Activated CD8-positive, alpha-beta memory T cell treated with anti-CD3 and anti-CD28 coated beads, Interleukin-2, amount 10 ng/mL, durations not matched to agents 7 days and 5 days (primary cell): ENCODE measurements at places on chromosomes 3 and 15.

DNA sequence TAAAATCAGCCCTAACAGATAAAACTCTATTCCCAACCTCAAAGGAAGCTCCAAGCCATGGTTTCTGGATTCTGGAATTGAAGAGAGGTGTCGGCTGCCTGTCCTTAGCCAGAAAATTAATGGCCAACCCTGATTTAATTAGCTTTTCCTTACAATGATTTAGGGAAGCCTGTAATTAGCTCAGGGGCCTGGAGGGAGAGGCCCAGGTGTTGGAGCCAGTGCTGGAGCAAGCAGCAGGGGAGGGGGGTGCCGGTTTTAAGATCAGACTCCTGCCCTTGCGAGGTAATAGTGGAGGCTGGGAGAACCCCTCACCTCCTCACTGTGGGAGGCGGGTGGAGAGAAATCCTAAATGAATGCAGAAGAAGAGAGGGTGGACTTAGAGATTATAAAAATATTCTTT is 14.7 kb upstream of the ATP2B2 start:
- H3K27me3 ChIP-seq: peaks cover 46% of the 10 kb centered on the region
- H3K36me3 ChIP-seq: no peaks in the 10 kb centered on the region
- H3K27ac ChIP-seq: no peak overlapping the region
- no peak for DNase-seq
- H3K4me1 ChIP-seq: no peaks in the 10 kb centered on the region
- H3K4me3 ChIP-seq: no peak overlapping the region

- no peak overlapping the region for H3K4me3 ChIP-seq
- H3K27me3 ChIP-seq: no peaks in the 10 kb centered on the region
- no peak overlapping the region for H3K27ac ChIP-seq
- H3K4me1 ChIP-seq: peaks cover 9% of the 10 kb centered on the region
Observed at GRCh38 chr3:19885468-19885867, 48.5 kb downstream of the EFHB start.

GRCh38 chr15:40065166-40065565 is 26.2 kb upstream of the SRP14 start:
- H3K27me3 ChIP-seq: no peaks in the 10 kb centered on the region
- H3K36me3 ChIP-seq: peaks cover 5% of the 10 kb centered on the region
- H3K27ac ChIP-seq: no peak overlapping the region
- H3K4me3 ChIP-seq: no peak overlapping the region
- peaks cover 15% of the 10 kb centered on the region for H3K4me1 ChIP-seq
- no peak for DNase-seq

DNA sequence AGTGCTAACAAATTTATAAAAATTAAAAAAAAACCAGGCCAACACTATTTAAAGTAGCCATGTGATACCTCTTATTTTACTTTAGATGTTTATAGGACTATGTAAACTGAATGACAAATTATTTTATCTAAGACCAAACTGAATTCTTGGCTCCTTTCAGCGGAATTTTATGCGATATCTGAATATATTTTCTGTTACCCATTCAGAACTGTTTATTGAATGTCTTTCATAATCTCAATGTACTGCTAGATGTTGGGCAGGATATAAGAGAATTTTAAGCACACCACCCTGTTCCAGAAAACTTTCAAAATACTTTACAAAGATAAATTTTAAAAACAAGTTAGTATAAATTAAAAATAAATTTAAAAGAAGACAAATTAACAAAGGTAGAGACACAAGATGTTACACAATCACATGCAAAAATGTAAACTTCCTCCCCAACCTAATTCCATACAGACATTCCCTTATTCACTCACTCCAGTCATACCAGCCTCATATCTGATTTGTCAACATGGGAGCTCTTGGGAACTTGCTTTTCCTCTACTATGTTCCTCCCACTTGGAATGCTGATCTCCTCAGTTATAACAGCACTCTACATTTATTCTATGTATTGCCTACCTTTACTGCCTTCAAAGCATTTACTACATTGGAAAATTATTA is 154.6 kb upstream of the MBNL1 start:
- no peak overlapping the region for H3K4me3 ChIP-seq
- H3K27ac ChIP-seq: no peak overlapping the region
- H3K36me3 ChIP-seq: peaks cover 5% of the 10 kb centered on the region

GRCh38 chr3:36075491-36075890 is 304.8 kb upstream of the STAC start:
- DNase-seq: no peak
- H3K27me3 ChIP-seq: no peaks in the 10 kb centered on the region
- no peak overlapping the region for H3K27ac ChIP-seq

- H3K27me3 ChIP-seq: no peaks in the 10 kb centered on the region
- H3K4me3 ChIP-seq: peak overlapping the region; percentile 95
- peaks cover 37% of the 10 kb centered on the region for H3K4me1 ChIP-seq
- H3K27ac ChIP-seq: peak overlapping the region; percentile 100
Observed at GRCh38 chr3:33442190-33442589, 2.0 kb upstream of the UBP1 start.

DNA sequence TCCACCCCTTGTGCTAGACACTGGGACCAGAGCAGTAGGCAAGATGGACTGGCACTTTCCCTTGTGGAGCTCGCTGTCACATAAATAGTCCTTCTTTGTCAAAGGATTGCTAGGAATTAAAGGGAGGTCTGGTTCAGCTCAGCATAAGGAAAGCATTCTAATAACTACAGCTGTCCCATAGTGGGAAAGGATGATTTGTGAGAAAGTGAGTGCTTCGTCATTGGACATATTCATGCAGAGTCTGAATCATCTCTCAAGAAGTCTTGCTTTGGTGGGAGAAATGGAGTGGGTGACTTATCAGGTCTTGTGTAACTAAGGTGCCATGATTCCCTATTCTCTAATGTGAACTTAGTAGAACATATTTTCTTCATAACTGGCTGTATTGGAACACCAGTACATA is 14.7 kb downstream of the PPARG start:
- peaks cover under 1% of the 10 kb centered on the region for H3K4me1 ChIP-seq
- DNase-seq: no peak
- no peak overlapping the region for H3K27ac ChIP-seq
- no peak overlapping the region for H3K4me3 ChIP-seq

DNA sequence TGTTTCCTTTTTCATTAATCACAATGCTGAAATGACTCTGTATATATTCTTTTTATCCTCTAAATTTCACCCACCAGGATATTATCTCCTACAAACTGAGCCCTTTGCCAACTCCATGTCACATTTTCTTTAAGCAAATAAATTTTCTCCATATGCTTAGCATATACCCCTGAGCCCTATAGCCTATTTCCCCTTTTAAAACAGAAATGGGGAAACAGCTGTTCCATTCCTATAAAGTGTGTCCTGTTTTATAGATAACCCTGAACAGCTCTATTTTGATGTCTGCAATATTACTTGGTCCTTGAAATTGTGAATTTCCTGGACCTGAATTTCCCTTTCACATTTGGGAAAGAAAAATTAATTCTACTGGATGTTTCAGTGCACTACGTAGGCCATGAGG is 15.6 kb upstream of the FILIP1L start:
- H3K27me3 ChIP-seq: no peaks in the 10 kb centered on the region
- H3K4me1 ChIP-seq: peaks cover 7% of the 10 kb centered on the region
- no peak for DNase-seq
- H3K4me3 ChIP-seq: no peak overlapping the region
- no peak overlapping the region for H3K27ac ChIP-seq
- peaks cover 7% of the 10 kb centered on the region for H3K36me3 ChIP-seq

GRCh38 chr15:94412979-94413746 is 181.8 kb downstream of the MCTP2 start:
- H3K27ac ChIP-seq: no peak overlapping the region
- no peak for DNase-seq
- peaks cover 2% of the 10 kb centered on the region for H3K4me1 ChIP-seq
- no peak overlapping the region for H3K4me3 ChIP-seq
- peaks cover 23% of the 10 kb centered on the region for H3K36me3 ChIP-seq
- H3K27me3 ChIP-seq: no peaks in the 10 kb centered on the region

GRCh38 chr3:86937306-86937791 is 53.6 kb downstream of the VGLL3 start:
- H3K4me3 ChIP-seq: no peak overlapping the region
- H3K27ac ChIP-seq: no peak overlapping the region
- no peaks in the 10 kb centered on the region for H3K27me3 ChIP-seq
- no peak for DNase-seq
- H3K36me3 ChIP-seq: no peaks in the 10 kb centered on the region

GRCh38 chr3:23387286-23387918 is 184.3 kb downstream of the UBE2E2 start:
- no peak overlapping the region for H3K27ac ChIP-seq
- no peak for DNase-seq
- H3K36me3 ChIP-seq: no peaks in the 10 kb centered on the region
- no peaks in the 10 kb centered on the region for H3K4me1 ChIP-seq

GRCh38 chr3:180855364-180855763 is 57.1 kb upstream of the FXR1 start:
- H3K4me3 ChIP-seq: no peak overlapping the region
- DNase-seq: no peak
- no peaks in the 10 kb centered on the region for H3K27me3 ChIP-seq
- H3K27ac ChIP-seq: no peak overlapping the region
- H3K4me1 ChIP-seq: no peaks in the 10 kb centered on the region

GRCh38 chr3:197454014-197454413 is 101.8 kb downstream of the BDH1 start:
- peaks cover 40% of the 10 kb centered on the region for H3K27me3 ChIP-seq
- H3K27ac ChIP-seq: no peak overlapping the region
- H3K4me1 ChIP-seq: peaks cover 13% of the 10 kb centered on the region
- DNase-seq: peak; percentile 46
- H3K4me3 ChIP-seq: no peak overlapping the region
- peaks cover 4% of the 10 kb centered on the region for H3K36me3 ChIP-seq

GRCh38 chr15:31975830-31976229 is 54.5 kb upstream of the CHRNA7 start:
- H3K4me3 ChIP-seq: no peak overlapping the region
- no peak overlapping the region for H3K27ac ChIP-seq
- DNase-seq: no peak
- no peaks in the 10 kb centered on the region for H3K36me3 ChIP-seq
- no peaks in the 10 kb centered on the region for H3K4me1 ChIP-seq
- H3K27me3 ChIP-seq: no peaks in the 10 kb centered on the region

DNA sequence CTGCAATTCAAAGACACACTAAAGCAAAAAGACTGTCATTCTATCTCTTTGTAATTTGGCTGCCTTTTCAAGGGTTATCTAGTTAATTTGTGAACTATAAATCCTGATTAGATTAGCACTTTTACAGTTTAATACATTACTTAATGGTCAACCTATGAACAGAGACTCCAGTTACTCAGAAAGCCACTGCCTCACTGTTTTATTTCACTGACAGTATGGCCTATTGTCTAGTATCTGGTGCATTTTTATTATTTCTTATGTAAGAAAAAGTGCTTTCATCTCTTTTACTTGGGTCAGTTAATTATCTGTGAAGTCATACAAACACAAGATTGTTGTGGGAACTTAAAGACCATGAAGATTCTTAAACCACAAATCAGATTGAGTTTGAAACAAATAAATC is 133.8 kb downstream of the ZBBX start:
- no peaks in the 10 kb centered on the region for H3K36me3 ChIP-seq
- H3K4me3 ChIP-seq: no peak overlapping the region
- H3K4me1 ChIP-seq: no peaks in the 10 kb centered on the region
- no peaks in the 10 kb centered on the region for H3K27me3 ChIP-seq
- no peak overlapping the region for H3K27ac ChIP-seq
- no peak for DNase-seq

GRCh38 chr15:94834494-94834893 is 603.1 kb downstream of the MCTP2 start:
- H3K27ac ChIP-seq: no peak overlapping the region
- DNase-seq: no peak
- no peaks in the 10 kb centered on the region for H3K36me3 ChIP-seq
- H3K4me3 ChIP-seq: no peak overlapping the region

GRCh38 chr3:121330118-121330517 is 215.7 kb downstream of the POLQ start:
- no peak overlapping the region for H3K4me3 ChIP-seq
- no peaks in the 10 kb centered on the region for H3K4me1 ChIP-seq
- no peak overlapping the region for H3K27ac ChIP-seq

- no peak overlapping the region for H3K4me3 ChIP-seq
Observed at GRCh38 chr15:38758043-38758442, 193.4 kb upstream of the RASGRP1 start.

DNA sequence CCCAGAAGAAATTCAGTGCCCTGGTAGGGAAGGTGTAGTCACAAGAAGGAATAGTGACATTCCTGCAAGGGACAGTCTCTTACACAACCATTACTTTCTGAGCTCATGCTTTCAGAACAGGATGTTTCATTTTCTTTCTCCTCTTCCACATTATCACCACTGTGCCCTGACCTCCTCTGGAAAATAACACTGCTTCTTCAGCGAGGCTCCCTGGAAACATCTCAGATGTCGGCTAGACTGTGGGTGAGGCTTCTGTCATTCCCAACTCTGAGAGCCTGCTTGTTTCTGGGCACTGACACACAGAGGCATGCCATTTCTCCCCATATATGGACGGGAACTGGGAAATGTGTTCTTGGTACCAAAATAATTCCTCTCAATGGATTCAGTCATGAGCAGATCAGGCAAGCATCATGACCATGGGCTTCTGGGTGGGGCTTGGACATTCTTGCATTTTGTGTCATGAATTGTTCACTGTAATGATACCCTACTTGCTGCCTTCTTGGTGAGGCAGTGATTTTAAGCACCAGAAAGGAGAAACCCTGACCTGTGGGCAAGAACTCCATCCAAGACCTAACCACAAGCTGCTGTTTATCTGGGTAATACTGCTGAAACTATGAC is 14.3 kb upstream of the TNFAIP8L3 start:
- H3K27ac ChIP-seq: no peak overlapping the region
- DNase-seq: no peak
- peaks cover 50% of the 10 kb centered on the region for H3K27me3 ChIP-seq
- no peak overlapping the region for H3K4me3 ChIP-seq
- H3K36me3 ChIP-seq: no peaks in the 10 kb centered on the region

- no peak overlapping the region for H3K4me3 ChIP-seq
- no peaks in the 10 kb centered on the region for H3K36me3 ChIP-seq
- H3K27me3 ChIP-seq: no peaks in the 10 kb centered on the region
Observed at GRCh38 chr3:11391174-11391879, 119.1 kb downstream of the ATG7 start.

GRCh38 chr15:77607111-77607893 is 25.4 kb downstream of the LINGO1 start:
- H3K27ac ChIP-seq: no peak overlapping the region
- H3K36me3 ChIP-seq: no peaks in the 10 kb centered on the region
- peaks cover 4% of the 10 kb centered on the region for H3K4me1 ChIP-seq
- H3K27me3 ChIP-seq: peaks cover 12% of the 10 kb centered on the region

- no peak overlapping the region for H3K4me3 ChIP-seq
- H3K36me3 ChIP-seq: no peaks in the 10 kb centered on the region
- peaks cover 25% of the 10 kb centered on the region for H3K27me3 ChIP-seq
- no peak for DNase-seq
- no peaks in the 10 kb centered on the region for H3K4me1 ChIP-seq
- no peak overlapping the region for H3K27ac ChIP-seq
Observed at GRCh38 chr3:124810970-124811369, 76.2 kb downstream of the ITGB5 start.

- no peaks in the 10 kb centered on the region for H3K4me1 ChIP-seq
- no peak for DNase-seq
- no peak overlapping the region for H3K27ac ChIP-seq
- H3K36me3 ChIP-seq: no peaks in the 10 kb centered on the region
Observed at GRCh38 chr15:51299187-51300015, 39.0 kb downstream of the CYP19A1 start.
